Stimulated activated CD4-positive, alpha-beta T cell treated with anti-CD3 and anti-CD28 coated beads, Interleukin-1b, Interleukin-23, amount 100 ng/mL, for 4 hours (primary cell): ENCODE measurements at places on chromosomes 5 and 9.

DNA sequence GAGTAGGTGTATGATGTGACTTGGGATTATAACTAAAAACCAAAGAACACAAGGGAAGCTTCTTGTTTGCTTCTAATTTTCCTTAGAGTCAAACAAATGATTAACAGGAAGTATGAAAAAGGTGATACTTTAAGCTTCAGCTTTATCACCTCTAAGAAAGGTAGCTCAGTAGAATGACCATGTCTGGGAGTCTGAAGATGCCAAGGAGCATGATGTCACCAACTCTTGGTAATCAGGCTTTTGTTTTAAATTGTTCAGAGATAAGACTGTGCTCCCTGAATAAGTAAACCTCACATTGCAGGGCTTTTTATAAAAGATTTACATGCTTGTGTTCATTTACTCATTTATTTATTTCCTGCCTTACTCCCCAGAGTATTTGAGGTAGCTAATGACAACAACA lies 169.9 kb downstream of the FER start:
- no peak for DNase-seq

GRCh38 chr5:161548487-161549094 lies 2.1 kb upstream of the GABRB2 start:
- DNase-seq, result no peak

DNA sequence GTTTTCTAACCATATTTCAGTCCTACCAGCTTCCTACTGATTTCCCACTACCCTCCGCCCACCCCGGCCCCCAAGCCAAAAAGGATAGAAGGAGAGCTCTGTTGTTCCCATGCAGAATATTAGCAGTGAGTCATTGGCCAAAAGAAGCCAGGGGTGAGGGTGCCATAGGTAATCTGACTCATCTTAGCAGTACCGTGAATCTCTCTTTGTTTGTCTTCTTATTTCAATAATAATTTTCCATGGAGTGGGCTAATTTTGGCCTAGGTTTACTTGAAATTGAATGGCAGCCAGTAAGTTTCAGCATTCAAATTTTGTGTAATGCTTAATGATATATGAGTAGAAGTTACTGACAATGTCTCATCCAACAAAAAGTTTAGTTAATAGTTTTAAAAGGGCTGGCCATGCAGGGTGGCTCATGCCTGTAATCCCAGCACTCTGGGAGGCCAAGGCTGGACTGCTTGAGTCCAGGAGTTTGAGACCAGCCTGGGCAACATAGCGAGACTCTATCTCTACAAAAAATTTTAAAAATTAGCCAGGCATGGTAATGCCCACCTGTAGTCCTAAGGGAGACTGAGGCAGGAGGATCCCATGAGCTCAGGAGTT lies 74.2 kb downstream of the C9orf152 start:
- no peak for DNase-seq

GRCh38 chr5:65478336-65478735 lies 3.4 kb downstream of the ADAMTS6 start:
- DNase-seq, result no peak

- DNase-seq, result no peak
Measured at GRCh38 chr5:78899922-78900362, 85.2 kb downstream of the ARSB start.

DNA sequence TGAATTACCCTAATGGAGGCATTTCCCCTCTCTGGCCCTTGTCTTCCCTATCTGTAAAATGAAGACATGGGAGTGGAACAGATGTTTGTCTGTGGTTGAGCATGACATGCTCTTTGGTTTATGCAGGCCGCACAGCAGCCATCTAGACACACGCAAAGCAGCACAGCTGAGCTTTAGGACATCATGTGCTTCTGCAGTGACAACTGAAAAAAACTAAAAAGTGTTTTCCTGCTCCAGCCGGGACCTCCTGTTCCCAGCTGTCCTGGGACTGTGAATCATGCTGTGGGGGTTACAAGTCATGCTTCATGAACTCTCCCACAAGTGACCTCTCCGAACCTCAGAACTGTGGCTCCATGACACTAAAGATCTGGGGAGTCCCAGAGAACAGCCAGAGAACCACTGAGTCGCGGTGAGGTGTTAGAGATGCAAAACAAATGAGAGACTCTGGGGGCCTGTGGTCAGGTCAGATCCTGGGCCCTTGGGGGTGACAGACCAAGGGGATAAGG lies 1.7 kb downstream of the SMIM3 start:
- DNase-seq, result no peak

DNA sequence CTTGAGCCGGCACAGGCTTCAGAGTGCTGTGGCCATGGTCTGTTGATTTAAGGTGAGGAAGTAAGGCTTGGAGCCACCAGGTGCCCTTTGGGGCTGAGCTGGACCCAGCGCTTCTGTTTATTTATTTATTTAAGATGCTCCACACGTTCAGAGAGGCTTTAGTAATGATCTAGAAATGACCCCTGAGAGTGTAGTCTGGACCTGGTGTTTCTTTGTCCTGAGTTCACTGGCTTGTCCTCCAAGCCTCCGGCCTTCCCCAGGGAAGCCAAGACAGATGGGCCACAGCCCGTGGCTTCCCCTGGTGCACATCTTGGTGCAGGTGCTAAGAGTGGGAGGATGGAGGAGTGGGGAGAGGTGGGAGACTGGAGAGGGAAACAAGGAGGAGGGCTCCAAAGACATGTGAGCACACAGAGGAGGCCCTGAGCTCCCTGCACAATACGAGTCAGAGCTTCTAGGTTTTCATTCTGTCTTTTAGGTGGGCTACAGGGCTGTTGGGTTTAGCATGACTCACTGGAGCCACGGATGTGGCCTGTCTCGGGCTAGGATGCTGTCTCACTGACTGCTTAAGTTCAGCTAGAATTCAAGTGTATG lies 56.9 kb downstream of the AHRR start:
- no peak for DNase-seq

- DNase-seq, result no peak
Measured at GRCh38 chr5:147216552-147217154, 18.2 kb upstream of the STK32A start.
